Hematopoietic multipotent progenitor cell treated with erythropoietin and hydrocortisone succinate and interleukin-3 and kit ligand, for 6 days (in vitro differentiated cells): ENCODE measurements at places on chromosomes 12 and 14.

DNA sequence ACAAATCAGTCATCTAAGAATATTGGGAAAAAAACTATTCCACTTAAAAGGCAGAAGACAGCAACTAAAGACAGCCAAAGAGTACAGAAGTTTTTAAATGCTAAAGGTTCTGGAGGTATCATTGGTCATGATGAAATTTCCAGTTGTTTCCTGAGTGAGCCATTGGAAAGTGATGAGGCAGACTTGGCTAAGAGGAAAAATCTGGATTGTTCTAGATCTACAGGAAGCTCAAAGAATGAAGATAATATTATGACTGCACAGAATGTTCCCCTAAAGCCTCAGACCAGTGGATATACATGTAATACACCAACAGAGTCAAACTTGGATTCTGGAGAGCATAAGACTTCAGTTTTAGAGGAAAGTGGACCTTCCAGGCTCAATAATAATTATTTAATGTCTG lies 22.8 kb downstream of the GALNT4 start:
- DNase-seq = no peak

DNA sequence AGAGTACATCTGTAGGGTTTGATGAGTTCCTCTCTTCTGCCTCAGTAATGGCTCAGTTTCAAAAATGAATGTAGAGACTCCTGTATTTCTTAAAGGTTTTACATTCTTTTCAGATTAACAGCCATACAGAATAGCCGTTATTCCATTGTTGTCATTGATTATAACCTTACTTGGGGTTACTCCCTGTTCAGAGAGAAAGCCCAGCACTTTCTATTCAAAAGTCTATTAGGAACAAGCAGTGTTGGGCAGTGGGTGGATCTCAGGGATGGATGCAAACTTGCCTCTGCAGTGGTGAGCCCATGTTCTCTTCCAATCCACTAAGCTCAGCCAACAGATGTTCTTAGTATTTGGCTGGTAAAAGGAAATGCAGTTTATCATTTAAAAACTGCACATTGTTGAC lies 342.6 kb upstream of the E2F7 start:
- DNase-seq = no peak

GRCh38 chr12:40152783-40153383 lies 47.0 kb upstream of the SLC2A13 start:
- peak; percentile 72 for DNase-seq

DNA sequence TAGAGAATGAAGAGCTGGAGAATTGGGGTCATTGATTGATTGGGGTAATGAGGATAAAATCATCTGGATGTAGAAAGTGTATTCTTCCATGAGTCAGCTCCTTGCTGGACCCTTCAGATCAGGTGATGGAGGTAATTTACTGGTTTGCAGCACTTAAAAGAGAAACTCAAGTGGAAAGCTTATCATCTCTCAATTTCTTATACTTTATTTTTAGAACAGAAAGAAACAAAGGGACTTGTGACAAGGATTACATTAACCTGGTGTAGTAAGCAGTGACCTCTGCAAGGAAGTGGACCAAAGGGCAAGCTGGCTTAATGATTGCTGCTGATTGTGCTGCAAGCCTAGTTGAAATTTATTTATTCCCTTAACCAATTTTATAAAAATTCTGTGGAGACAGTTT lies 405.0 kb downstream of the TRHDE start:
- peak; percentile 22 for DNase-seq

DNA sequence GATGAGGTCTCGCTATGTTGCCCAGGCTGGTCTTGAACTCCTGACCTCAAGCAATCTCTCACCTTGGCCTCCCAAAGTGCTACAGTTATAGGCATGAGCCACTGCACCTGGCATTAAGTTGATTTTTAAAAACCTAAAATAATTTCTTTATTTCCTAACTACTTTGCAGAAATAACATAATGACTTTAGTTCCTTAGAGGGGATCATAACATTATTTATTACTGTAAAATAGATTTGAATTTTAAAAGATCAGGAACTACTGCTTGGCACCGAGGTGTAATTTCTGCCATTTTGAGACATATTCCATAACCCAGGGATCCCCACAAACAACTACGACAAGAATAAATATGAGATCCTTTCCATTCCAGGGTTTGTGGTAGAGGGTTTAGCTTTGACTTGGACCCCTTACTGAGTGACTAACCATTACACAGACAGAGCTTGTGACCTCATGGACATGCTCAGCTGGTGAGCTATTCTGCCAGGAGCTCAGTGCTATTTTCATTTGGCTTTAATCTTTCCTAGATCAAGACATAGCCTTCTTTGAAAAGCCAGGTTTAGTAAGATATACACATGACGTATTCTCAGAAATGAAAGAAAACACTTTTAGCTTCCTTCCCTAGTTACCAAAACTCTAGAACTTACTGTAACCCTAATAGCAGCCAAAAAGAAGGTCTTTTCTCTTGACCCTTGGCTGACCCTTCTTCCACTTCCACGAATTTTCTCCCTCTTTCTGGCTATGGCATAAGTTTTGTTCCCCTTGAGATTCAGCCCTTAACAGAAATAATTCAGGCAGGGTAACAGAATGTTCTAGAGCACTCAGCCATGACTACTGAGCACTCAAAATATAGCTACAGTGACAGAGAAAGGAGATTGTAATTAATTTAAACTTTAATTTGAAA lies 75.1 kb upstream of the NUDT4 start:
- DNase-seq = no peak

GRCh38 chr12:55901881-55902490 lies 25.7 kb downstream of the PYM1 start:
- DNase-seq = no peak

DNA sequence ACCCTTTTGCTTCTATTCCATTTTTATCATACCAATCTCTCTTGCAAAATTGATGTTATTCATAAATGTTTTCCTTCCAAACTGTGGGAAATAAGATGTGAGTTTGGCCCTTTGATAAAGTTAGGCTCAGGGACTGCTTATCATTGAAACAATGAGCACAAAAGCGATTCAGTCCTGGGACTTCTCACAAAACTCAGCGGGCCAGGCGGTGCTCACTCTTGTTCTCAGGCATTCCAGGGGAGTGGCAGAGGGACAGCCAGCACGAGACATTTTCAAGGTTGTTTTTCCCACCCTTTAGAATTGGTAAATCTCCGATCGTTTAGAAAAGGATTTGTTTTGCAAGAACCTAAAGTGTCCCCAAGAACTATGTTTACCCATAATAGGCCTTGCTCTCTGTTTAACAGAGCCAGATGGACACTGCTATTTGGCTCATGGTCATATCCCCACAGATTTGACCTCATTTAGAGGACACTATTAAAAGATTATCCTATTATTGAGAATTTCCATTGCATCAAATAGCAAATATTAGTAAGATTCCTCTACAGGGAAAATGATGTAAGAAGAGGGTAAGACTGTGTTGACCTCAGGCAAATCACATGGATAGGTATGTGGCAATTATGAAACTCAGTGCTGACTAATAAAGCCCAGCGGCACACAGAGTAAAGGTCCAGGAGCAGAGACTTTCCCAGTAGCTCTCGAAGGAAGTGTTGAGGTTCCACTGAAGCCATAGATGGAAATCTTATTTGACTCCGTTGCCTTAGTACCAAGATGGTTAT lies 102.7 kb upstream of the USP44 start:
- no peak for DNase-seq

DNA sequence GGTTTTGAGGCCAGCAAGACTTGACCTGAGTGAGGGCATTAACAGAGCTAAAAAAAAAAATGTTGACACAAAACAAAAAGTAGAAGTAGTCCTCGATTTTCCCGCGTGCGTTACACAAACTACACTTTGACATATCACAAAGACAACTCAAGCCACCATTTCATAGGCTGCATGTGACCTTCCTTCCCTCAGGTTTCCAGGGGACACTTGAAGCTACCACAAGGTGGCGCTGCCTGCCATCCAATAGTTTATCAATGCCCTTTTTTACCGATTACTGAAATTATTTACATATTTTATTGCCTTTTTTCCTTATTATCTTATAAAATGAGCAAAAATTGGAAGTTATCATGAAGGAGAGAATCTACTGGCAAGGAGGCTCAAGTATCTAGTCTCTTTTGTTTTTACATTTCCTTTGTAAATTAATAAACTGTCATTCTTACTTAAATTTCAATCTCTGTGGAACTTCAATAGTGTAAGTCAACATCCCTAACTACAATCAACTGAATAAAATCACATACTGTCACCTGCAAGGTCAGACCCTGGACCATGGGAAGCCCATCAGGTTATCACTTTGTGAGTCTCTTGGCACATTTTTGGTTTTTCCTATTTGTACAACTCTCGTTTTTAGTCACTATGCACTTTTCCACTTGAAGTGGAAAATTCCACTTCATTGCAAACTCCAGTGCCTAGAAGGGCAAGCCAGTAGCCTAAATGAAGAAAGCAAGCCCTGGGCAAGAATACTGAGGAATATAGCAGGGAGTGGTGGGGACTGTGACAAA lies 84.6 kb upstream of the CPSF6 start:
- peak; percentile 95 for DNase-seq

DNA sequence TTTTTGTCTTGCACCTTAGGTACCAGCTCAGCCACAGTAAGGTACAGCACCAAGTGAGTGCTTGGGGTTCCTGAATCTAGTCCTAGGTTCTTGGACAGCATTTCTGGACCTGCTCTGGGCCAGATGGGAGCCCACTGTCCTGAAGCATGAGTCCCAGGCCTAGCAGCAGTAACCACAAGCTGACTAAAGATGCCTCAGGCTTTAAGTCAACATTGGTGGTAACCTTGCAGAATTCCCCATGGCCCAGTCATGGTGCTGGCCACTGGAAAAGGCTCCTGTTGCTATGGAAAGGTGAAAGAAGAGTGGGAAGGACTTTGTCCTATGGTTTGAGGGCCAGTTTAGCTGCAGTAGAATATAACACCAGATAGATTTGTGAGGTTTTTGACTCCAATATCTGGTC lies 86.9 kb upstream of the CLEC14A start:
- no peak for DNase-seq

DNA sequence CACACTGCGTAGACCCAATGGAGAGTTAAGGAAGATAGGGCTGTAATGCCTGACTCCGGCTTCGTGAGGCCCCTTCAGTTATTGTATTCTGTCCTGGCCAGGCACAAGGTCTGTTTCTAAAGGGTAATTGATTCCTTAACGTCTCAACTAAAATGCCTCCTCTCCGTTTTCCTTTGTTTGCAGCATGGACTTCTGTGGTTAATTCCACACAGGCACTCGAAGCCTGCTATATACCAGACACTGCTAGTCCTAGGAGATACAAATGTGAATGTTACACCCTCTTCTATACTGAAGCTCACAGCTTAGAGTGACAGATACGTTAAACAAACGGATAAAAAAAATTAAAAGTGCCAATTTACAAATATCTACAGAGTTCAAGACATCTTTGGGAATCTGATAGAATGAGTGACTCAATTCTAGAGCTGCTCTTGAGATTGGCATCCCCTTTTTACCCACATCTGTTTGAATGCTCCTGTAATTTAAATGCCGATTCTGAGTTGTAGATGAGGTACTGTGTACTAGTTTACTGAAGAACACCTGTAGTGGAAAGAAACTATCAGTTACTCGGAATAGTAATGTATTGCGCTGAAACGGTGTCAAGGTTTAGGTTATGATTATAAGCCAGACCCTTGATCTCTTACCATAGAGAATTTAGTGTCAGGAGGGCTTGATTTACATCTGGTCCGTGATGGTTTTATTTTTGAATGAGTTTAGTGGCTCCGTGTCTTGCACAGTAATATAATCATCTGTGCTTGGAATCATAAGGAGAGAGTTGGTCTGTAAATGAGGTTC lies 784 bp downstream of the PSMA6 start:
- peak; percentile 40 for DNase-seq

GRCh38 chr14:90624227-90624626 lies 192.0 kb downstream of the TTC7B start:
- DNase-seq = no peak

DNA sequence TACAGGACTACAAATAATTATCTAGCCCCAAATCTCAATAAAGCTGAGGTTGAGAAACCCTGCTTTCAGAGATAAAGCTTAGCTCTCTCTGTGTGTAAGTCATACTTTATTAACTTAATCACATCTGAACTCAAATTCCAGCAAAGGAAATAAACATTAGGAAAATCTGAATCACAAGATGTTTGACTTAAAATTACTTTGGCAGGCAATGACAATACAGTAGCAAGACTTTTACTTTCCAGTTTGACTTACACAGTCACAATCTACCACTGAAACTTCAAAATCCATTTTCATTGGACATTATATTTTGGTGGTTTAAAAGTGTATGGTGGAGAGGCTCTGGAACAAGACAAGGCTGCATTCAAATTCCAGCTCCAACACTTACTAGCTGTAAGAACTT lies 11.4 kb downstream of the TMEM116 start:
- DNase-seq = no peak

DNA sequence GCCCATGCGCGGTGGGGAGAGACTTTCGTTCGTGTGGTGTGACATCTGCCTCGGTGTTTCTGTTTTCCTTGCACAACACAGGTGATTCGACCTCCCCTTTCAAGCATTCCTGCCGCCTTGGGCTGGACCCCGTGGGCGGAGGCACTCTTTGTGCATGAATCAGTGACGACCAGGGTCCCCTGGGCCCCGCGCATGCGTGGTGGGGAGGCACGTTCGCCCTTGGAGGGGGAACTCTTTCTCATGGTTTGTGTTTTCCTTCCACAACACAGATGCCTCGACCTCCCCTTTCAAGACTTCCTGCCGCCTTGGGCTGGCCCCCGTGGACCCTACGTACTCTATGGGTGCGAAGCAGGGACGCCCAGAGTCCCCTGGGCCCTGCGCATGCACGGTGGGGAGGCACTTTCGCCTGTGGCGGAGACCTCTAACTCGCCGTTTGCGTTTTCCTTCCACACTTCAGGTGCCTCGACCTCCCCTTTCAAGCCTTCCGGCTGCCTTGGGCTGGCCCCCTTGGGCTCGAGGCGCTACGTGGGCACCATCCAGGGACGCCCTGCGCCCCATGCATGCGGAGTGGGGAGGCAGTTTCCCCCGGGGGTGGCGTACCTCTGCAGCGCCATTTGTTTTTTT lies 340.9 kb downstream of the ALG10 start:
- no peak for DNase-seq

- DNase-seq = no peak
Measured at GRCh38 chr12:66620026-66620425, 58.9 kb downstream of the GRIP1 start.

DNA sequence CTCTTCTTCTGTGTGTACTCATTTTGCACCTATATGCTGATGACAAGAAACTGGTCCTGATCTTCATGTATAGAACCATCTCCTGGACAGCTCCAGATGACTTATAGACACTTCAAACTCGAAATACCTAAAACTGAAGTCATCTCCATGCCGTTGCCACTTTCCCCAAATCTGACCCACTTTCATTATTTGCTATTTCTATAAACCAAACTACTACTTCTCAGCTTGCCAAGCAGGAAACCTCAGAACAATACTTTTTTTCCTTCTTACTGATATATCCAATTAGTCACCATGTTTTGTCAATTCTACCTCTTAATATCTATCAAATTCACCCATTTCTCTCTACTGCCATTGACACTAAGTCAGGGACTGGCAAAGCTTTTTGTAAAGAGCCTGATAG lies 14.8 kb downstream of the SGPP1 start:
- DNase-seq = no peak

- DNase-seq = peak; percentile 68
Measured at GRCh38 chr12:109153821-109154441, 37.5 kb downstream of the ACACB start.

DNA sequence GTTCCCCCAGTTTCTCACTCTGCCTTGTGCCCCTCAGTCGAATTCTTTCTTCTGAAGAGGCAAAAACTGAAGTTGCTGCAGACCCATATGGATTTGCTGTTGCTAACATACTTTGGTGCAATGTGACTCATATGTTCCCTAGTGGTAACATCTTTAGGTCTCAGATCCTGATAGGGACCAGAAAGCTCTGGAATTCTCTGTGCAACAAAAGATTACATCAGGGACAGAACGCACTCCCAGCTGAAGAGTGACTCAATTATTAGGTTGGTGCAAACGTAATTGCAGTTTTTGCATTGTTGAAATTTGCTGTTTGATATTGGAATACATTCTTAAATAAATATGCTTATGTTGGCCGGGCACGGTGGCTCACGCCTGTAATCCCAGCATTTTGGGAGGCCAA lies 8.2 kb upstream of the DHRS2 start:
- no peak for DNase-seq
